ENCODE measurements at places on chromosomes 2 and 18.

DNA sequence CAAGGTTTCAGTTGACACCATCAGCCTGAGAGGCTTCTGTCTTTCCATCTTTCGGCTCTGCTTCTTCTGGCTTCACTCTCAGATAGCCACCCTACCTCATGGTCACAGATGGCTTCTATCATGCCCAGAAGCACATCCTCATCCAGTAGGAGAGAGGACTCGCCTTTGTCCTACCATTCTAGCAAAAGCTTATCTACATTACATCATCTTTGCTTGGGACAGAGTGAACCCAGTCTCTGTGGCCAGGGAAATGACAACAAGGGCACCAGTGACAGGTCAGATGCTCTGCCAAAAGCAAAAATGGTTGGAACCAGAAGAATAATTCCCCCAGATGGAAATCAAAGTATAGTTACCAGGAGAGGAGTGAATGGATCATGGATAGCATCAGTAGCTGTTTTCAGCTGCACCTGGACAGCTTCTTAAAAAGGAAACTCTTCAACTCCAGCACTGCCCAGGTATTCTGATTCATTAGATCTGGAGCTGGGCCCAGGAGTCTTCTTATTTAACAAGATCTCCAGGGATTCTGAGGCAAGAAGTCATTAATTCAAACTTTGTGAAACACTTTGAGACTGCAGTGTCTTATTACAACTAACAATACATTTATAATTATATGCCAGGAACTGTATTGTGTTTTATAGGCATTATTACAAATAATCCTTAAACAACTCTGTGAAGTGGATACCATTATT is 257.7 kb upstream of the UBE2E3 start:
- no peak for DNase-seq

DNA sequence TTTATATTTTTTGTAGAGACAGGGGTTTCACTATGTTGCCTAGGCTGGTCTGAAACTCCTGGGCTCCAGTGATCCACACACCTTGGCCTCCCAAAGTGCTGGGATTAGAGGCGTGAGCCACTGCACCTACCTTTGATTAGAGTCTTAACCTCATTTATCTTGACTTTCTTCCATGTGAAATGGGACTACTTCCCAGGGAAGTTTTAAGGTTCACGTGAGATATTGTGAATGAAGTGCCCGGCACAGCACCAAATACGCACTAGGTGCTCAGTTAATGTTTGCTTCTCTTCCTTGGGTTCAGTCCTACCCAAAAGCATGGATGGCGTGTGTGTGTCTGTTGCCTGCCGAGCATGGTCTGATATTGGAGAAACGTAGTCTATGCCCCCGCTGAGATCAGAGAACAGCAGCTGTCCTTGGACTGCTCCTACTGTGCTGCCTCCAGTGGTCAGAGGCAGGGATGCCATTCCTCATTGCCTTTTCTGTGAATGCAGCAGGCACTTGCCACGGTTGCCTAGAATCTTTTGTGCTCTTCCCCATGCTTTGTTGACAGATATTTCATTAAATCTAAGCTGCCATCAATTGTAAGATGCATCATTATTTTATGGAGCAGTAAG is 12.3 kb upstream of the TFCP2L1 start:
- DNase-seq: no peak

DNA sequence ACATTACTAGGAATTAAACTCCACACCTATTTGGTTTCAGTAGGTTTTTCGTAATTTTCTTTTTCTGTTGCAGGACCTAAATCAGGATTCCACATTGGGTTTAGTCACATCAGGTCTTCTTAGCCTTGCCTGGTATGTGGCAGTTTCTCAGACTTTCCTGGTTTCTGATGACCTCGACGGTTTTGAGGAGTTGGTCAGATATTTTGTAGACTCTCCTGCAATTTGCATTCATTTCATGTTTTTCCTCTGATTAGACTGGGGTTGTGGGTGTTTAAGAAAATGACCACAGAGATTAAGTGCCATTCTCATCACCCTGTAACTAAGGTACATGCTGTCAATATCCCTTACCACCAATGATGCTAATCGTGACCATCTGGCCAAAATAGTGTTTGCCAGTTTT is 97.3 kb upstream of the ST6GAL2 start:
- no peak for DNase-seq

- DNase-seq: no peak
These were observed 72.7 kb upstream of the MAP3K20 start for GRCh38 chr2:173002751-173003541.

- no peak for DNase-seq
These were observed 371.3 kb upstream of the TNP1 start for GRCh38 chr2:217231212-217231611.

GRCh38 chr2:24771061-24771460 is 22.1 kb downstream of the PTRHD1 start:
- DNase-seq: no peak

DNA sequence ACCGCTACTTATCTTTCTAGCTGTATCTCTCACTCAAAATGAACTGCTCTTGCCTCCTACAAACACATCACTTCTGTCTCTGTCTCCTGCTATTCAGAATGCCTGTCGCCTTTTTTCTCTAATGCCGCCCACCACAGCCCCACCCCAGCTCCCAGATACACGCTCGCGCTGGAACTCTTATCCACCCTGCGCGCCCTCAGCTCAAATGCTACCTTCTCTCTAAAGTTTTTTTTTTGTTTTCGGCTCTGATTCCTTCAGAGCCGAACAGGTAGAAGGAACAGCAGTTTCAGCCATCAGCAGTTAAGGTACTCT is 3.9 kb upstream of the SOS1 start:
- DNase-seq: peak; percentile 11

- DNase-seq: no peak
These were observed 96.7 kb downstream of the RHOB start for GRCh38 chr2:20543469-20544152.

- DNase-seq: no peak
These were observed 125.3 kb upstream of the ITGB6 start for GRCh38 chr2:160325418-160325817.

DNA sequence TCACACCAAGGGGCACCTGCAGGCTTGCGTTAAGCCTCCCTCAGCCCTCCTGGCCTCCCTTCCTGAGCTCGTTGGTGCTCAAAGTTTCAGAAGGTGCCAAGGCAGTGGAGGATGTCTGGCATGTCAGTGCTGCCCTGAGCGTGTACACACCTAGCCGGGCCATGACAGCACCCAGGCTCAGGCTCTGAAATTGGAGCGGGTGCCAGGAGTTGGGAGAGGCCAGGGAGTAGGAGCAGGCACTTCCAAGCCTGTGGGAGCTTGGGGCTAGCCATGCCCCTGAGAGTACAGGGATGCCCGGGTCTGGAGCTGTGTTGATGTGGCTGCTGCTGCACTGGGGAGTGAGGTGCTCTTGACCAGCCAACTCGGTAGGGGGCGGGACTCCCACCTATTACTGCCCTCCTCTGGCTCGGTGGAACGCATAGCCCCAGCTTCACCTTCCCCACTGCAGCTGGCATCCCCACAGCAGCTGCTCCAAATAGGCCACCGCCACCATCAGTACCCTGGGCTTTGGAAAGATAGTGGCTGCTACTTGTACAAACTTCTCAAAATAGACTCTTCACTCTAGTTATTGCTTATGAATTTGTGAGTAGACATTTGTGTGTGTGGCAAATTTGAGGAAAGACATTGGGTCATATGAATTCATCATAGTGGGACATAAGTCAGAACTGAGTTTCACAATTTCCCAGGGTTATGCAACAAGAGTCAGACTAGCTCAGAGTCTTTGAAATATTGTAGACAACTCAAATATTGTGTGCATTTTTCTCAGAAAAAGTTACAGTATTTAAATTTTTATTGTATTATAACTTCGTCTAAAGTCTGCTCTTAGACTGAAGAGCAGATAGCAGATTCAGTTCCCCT is 6.8 kb upstream of the PCARE start:
- DNase-seq: no peak

- no peak for DNase-seq
These were observed 42.1 kb upstream of the SNED1 start for GRCh38 chr2:240956171-240956934.

DNA sequence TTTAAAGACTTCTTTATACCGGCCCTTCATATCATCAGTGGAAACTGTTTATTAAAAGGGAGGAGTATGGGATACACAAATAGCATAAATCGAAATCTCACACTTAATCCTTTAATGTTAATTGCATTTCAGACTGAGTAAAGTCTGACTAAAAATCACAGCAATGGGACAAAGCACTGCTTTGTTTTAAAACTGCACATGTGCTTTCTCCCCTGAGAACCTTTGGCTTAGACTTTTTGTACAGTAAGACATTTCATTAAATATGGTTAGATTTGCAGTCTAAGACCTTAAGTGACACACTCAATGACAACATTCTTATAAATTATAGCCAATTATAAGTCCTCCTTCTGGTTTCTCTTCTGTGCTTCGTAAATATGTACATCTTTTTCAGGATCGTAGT is 12.5 kb downstream of the METTL21A start:
- DNase-seq: no peak

GRCh38 chr18:48203961-48204666 is 205.1 kb downstream of the ZBTB7C start:
- DNase-seq: no peak

DNA sequence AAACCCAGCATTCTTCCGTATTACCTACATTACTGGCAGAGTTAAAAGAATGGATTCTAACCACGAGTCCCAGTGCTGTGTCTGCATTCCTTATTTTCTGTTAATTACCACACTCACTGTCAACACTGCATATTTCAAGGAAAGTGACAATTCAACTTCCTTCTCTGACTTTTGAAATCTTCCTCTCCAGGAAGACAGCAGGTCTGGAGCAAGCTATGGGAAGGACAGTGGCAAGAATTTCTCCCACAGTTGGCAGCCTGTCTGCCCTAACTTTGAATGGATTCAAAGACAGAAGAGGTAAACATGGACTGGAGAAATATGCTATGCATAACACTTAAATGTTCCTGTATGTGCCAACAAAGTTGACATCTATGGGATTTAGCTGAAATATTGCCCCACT is 700.5 kb upstream of the CHAC2 start:
- no peak for DNase-seq

GRCh38 chr2:238130696-238131628 is 7.5 kb upstream of the KLHL30 start:
- no peak for DNase-seq

GRCh38 chr18:76392349-76392748 is 102.7 kb downstream of the ZNF516 start:
- no peak for DNase-seq

DNA sequence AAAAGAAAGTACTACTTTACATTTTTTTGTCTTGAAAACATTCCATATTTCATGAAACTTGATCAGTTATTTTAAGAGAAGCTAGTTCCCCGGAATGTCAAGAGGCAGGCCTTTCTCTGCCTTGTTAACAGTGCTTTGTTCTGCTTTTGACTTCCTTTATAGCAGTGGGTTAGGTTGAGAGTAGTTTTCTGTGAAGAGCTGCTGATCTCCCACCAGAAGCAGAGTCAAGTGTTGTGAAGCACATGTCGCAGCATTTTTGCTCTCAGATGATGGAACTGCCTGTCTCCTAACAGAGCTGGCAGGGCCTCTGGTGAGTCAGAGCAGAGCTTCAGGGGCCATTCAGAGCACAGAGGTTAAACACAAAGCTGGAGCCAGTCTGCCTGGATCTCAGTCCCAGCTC is 871.8 kb downstream of the SLC4A3 start:
- no peak for DNase-seq

DNA sequence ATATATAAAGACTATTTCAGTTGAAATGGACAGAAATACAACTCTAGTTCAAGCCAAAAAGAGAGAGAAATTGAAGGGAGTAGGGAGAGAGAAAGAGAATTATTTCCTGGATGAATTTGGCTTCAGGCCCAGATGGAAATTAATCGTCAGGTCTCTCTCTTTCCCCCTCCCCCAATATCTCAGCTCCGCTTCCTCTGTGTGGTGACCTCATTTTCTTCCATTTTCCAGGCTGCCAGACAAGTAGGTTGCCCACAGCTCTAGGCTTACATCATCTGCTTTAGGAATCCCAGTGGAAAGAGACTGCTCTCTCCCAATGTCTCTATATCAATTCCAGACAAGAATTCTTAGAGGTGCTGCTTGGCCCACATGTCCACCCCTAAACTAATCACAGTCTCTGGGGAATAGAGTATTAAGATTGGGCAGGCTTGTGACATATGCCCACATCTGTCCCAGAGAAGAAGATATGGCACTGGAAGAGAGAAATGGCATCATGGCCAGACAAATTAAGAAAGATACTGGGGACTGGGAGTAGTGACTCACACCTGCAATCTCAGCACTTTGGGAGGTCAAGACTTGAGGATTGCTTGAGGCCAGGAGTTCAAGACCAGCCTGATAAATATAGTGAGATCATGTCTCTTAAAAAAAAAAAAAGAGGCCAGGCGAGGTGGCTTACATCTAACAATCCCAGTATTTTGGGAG is 37.2 kb upstream of the CFAP36 start:
- DNase-seq: no peak

- no peak for DNase-seq
These were observed 93.3 kb downstream of the CTAGE1 start for GRCh38 chr18:22324191-22325131.

DNA sequence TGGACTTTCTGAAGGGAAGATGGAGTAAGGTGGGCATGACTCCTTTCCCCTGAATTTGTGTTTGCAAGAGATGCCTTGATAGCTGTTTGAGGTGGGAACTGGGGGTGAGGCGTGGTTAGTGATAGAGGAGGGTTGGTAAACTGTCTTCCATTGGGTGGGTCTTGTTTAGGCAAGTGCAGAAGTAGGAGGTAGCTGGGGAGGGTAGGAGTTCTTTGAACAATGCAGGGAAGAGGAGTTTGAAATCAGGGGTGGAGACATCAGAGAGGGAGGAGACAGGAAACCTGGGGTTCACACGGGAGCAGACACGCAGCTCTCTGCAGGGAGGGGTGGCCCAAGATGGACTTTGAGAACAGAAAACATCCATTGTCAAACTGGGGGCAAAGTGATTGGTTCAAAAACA is 267.1 kb downstream of the TSN start:
- no peak for DNase-seq

GRCh38 chr2:2123238-2123637 is 207.8 kb downstream of the MYT1L start:
- no peak for DNase-seq

DNA sequence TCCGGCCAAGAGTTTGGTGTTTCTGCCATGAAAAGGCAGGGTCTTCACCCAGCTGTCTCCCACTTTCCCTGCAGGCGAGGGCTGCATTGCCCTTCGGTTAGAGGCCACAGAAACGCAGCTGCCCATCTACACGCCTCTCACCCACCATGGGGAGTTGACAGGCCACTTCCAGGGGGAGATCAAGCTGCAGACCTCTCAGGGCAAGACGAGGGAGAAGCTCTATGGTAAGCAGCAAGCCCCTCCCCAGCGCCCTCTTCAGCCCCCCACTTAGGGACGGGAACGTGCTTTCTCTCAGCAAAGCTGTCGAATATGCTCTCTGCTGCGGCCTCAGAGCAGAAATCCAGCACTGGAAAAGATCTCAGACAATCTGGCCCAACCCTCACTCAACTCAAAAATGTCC is 57.7 kb upstream of the ATG16L1 start:
- DNase-seq: no peak

- DNase-seq: no peak
These were observed 96.4 kb downstream of the DTNA start for GRCh38 chr18:34806527-34806926.

GRCh38 chr2:79086255-79086654 is 1.5 kb downstream of the REG1B start:
- DNase-seq: no peak

GRCh38 chr2:139018252-139018651 is 238.1 kb upstream of the NXPH2 start:
- DNase-seq: no peak
